ENCODE measurements at places on chromosomes 6 and 20. TPM values are rescaled to one million over a fixed set of nuclear protein-coding genes. Genes with fewer than 3 reads are reported as not detected.

- DNase-seq = peak; percentile 94
Measured at GRCh38 chr20:1813101-1813529, 82.1 kb upstream of the SIRPA start.

The CST1 gene
- not detected for total RNA-seq

The NR2E1 gene
- total RNA-seq = 0.03 TPM

- DNase-seq = no peak
Measured at GRCh38 chr20:17971300-17972013, 2.6 kb downstream of the MGME1 start.

The NAPB gene
- 8.8 TPM for total RNA-seq

GRCh38 chr20:20621195-20621594, 91.2 kb downstream of the RALGAPA2 start:
- DNase-seq = no peak

The CSE1L gene
- 123 TPM for total RNA-seq

- no peak for DNase-seq
Measured at GRCh38 chr20:19909725-19910124, 107.4 kb upstream of the NAA20 start.

- DNase-seq = no peak
Measured at GRCh38 chr6:161494566-161494965, 220.7 kb upstream of the AGPAT4 start.

The FAM209B gene
- total RNA-seq = not detected

The C2 gene
- total RNA-seq = 0.47 TPM

The ADGRF5 gene
- total RNA-seq = not detected

DNA sequence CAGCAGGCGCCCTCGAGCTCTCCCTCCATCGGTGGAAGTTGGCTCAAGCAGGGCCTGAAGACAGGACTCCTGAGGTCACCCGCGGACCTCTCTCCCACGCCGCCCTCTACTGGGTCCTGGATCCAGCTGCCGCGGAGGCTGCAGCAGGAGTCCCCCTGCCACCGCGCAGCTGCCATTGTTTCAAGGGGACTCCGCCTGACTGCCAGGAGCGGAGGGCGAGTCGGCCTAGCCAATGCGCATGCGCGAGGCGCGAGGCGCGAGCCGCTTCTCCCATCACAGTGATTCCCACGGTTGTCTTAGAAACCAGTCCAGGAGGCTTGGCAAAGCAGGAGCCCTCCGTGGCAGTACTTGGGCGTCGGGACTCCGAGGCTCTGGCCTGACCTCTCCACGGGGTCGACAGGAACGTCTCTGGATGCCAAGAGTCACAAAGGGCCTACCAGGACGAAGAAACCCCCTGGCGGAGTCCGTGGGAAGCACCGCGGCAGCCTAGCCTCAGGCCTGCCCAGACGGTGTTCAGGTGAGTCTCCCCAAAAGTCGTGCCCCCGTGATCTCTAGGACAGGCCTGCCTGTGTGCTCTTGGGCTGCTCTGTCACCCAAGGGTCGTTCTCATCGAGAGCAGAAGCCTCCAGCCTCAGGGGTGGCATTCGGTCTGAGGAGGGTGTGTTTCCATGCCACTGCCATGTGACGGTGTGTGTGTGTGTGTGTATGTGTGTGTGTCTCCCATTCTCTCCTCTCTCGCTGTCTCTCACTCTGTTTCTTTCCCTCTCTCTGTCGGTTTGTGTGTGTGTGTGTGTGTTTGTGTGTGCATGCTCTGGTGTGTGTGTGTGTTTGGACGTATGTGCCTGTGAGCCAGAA, 290.6 kb upstream of the ZNF337 start:
- peak; percentile 42 for DNase-seq

The PNLDC1 gene
- total RNA-seq = not detected

GRCh38 chr6:166675736-166676135, 48.7 kb upstream of the RPS6KA2 start:
- no peak for DNase-seq

DNA sequence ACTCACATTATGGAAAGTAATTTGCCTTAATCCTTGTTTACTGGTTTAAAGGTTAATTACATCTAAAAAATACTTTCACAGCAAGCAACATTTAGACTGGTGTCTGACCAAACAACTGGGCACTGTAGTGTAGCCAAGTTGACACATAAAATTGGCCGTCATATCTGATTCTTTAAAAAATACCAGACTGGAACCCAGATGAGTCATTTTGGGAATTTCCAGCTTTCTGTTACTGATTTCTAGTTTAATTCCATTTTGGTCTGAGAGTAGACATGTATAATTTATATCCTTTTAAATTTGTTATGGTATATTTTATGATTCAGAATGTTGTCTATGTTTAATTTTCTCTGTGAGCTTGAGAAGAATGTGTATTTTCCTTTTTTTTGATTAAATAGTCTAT, 44.1 kb downstream of the SCP2D1 start:
- no peak for DNase-seq

- no peak for DNase-seq
Measured at GRCh38 chr20:4141291-4142240, 126.2 kb upstream of the RNF24 start.

DNA sequence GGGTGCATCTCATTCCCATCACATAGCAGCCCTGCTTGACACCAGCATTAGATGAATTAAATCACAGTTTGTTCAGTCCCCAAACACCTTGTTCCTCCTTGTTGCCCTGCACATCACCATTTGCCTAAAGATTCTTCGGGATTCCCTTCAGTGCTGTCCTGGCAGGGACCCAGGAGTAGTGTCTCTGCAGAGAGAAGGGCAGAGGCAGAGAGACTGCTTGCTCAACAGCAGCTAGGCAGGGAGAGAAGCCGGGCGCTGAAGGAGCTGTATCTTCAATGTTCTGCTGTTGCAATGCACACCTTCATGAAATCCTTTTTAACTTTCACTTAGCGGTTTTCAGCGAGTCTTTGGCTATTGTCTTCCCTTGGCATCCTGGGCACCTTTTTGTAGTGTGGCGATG, 362.9 kb downstream of the FARS2 start:
- DNase-seq = no peak

The RPRD1B gene
- 50.7 TPM for total RNA-seq

DNA sequence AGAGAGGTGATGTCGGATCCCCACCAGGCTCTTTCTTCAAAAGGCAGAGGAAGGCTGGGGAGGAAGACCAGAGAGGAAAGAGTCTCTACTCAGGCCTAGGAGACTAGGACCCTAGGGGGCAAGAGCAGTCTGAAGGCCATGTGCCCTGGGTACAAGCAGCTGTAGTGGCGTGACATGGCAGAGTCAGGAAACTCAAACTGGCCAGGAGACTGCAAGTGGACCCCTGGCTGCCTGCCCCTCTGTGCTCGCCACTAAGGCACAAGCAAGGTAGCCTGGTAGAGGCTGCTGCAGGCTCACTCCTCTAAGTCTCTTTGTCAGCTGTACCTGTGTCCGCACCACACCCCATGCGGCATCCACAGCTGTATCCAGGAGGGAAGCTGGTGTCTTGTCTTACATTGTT, 19.9 kb downstream of the CST9L start:
- no peak for DNase-seq

DNA sequence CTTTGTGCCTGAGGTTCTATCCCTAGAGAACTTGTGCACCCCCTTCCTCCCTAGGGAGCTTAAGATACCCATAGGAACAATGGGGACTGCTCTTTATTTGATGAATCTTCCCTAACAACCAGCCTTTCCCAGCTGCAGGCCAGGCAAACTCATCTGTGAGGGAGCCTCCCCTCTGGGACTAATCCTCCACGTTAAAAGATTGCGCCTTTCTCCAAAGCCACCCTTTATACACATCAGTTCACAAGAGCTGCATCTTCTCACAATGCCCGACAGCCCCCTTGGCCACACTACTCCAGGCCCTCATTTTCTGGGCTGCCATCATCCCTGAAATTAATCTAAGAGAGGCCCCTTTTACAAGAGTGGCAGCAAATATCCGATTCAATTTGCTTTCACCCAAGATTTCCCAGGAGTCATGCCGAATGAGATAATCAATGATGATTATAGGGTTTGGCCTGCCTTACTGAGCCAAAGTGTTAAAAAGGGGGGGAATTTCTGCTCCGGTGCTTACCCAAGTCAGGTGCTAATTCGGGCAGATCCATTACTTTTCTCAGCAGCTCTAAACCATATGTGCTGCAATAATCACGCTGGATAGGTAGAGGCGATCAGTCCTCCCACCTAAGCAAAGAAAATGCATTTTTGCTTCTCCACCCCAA, 336.5 kb downstream of the KIF16B start:
- DNase-seq = no peak

The SYCP2L gene
- not detected for total RNA-seq

GRCh38 chr6:41602422-41602743, 35.9 kb upstream of the MDFI start:
- DNase-seq = no peak

DNA sequence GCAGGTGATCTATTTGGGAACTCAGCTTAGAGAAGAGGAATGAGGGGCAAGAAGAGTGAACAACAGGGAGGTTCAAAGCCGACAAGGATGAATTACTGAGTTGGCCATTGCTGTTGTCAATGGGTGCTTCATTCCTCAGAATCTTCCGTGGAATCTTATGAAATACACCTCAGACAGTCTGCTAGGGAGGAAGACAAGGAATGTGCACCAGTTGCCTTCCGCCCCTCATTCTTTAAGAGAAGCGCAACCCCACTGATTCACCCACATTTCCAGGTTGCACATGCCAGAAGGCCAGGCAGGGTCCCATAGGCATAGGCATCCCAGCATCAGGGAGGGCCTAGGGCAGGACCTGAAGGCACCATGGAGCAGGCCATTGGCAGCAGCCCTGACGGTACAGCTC, 127.5 kb upstream of the TNFAIP3 start:
- DNase-seq = no peak

DNA sequence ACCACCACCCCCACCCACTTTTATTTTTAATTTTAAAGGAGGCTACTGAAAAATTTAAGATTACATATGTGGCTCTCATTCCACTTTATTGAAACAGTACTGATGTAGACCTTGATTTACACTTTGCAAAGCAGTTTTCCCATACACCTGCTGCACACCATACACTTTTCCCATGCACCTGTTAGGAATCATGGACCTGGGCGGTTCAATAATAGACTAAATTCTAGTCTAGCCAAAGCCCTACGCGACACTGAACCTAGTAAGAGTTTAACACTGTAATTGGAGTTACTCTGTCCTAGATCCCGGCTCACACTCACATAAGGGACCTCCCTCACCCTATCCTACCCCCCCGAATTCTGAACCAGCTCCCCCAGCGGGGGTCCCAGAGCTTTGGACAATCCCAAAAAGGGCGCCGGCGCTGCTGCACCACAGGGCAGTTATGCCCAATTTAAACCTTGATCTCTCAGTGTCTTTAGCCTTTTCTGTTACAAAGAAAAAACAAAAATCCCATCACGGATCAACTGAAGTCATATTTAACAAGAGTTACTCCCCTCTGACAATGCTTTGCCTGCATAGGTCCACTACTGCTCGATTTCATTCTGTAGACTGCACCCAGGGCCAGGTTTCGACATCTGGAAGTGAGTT, 2.4 kb upstream of the GCLC start:
- DNase-seq = no peak

- DNase-seq = no peak
Measured at GRCh38 chr6:50959081-50959641, 140.5 kb downstream of the TFAP2B start.

DNA sequence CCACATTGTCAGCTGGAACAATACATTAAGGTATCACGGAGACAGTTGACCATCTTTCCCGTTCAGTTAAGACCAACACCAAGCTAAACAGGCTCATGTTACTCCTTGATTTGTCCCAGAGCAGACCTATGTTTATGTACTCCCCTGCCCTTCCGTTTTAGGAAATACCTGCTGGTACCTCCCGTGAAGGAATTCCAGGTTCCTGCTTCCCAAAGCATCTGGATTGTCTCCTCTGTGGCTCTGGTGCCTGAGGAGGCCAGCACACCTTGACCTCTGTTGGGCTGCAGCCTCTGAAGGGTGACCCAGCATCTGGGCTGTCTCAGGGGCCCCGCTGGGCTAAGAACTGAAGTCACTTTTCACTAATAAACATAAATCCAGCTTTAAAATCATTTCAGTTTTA, 647.8 kb upstream of the MARCKS start:
- DNase-seq = no peak

The ZBTB24 gene
- 11.2 TPM for total RNA-seq

GRCh38 chr6:143775336-143775735, 67.8 kb upstream of the LTV1 start:
- DNase-seq = no peak

GRCh38 chr6:39892490-39893129, 41.7 kb downstream of the MOCS1 start:
- peak; percentile 42 for DNase-seq

GRCh38 chr20:57899554-57899953, 189.7 kb upstream of the PMEPA1 start:
- DNase-seq = no peak

The SLC17A3 gene
- total RNA-seq = not detected

The GGTLC1 gene
- not detected for total RNA-seq

DNA sequence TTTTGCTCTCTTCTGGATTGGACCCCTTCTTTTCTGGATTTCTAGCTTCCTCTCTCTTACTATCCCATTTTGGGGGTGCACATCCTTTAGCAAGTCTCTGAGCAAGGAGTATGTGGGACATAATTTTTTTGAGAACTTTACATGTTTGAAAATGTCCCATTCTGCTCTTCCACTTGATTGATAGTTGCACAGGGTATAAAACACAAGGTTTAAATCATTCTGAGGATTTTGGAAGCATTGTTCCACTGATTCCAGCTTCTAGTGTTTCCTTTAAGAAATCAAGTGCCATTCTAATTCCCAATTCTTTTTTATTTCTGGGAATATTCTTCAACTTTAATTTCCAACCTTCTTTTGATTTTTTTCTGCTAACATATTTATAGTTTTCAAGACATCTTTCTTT, 60.7 kb downstream of the APCDD1L start:
- no peak for DNase-seq

The FIG4 gene
- 6.9 TPM for total RNA-seq

DNA sequence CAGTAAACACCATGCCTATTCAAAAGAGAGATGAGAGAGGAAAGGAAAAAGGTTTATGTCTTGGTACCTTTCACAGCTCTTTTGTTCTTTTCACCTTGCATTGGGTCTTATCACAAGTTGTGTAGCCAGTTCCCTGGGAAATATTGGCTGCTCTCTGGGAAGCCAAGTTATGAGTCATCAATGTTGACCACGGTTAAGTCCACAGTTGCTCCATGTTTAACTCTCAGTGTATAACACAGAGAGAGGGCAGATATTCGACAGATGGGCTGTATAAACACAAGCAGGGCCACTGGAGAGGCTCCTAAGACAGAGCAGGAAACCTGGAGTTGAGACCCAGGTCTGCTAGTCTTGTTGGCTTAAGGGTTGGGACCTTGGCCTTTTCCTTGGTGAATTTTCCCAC, 718.6 kb downstream of the QKI start:
- DNase-seq = no peak

GRCh38 chr6:136782021-136782770, 10.1 kb downstream of the MAP3K5 start:
- no peak for DNase-seq

- DNase-seq = no peak
Measured at GRCh38 chr6:53375847-53376246, 27.1 kb upstream of the ELOVL5 start.

The SMOC2 gene
- not detected for total RNA-seq

The CLVS2 gene
- total RNA-seq = not detected

The CAPN11 gene
- not detected for total RNA-seq

The PPIL1 gene
- total RNA-seq = 46.2 TPM

GRCh38 chr20:3632311-3633004, 30.7 kb downstream of the GFRA4 start:
- no peak for DNase-seq

The HCRTR2 gene
- total RNA-seq = not detected

GRCh38 chr6:118639054-118639964, 12.1 kb downstream of the CEP85L start:
- DNase-seq = no peak

- no peak for DNase-seq
Measured at GRCh38 chr6:93799226-93799625, 379.9 kb upstream of the EPHA7 start.
